ENCODE measurements at places on chromosomes 7 and 10. TPM values are rescaled to one million over a fixed set of nuclear protein-coding genes. Genes with fewer than 3 reads are reported as not detected.
A peak's percentile ranks its signal among the peaks of the same experiment; 100 is the strongest.

The PPRC1 gene
- total RNA-seq = 26.5 TPM

The MKI67 gene
- 0.65 TPM for total RNA-seq

The PLEKHS1 gene
- not detected for total RNA-seq

The CYP26A1 gene
- total RNA-seq = not detected

- DNase-seq = no peak
These were observed 11.1 kb upstream of the CALML5 start for GRCh38 chr10:5510281-5511072.

DNA sequence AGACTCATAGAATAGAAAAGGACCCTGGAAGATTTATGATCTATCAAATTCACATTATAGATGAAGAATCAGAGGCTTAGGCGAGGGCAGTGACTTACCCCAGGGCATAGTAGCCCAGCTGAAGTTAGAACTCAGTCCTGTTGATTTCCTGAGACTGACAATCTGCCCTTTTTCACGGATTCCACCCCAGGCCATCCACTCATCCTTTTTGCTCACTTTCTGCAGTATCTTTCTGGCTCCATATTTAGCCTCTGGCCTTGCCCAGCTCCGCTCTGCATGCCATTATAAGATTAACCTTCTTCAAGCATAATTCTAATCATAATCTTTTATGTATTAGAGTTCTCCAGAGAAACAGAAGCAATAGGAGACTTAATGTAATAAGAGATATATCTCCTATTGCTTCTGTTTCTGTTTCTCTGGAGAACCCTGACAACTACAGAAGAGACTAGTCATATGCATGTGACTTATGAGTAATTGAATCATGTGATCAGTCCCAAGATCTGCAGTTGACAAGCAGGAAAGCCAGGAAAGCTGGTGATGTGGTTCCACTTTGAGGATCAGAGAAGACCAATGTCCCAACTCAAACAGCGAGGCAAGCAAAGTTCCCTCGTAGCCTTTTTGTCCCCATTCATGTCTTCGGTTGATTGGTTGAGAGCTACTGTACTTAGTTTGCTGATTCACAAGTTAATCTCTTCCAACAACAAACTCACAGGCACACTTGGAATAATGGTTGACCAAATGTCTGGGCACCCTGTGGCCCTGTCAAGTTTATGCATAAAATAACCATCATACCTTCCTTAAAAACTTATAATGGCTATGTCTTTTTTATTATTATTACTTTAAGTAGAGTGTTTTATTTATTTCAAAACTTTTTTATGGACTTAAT lies 412.1 kb downstream of the SUGCT start:
- no peak for DNase-seq

DNA sequence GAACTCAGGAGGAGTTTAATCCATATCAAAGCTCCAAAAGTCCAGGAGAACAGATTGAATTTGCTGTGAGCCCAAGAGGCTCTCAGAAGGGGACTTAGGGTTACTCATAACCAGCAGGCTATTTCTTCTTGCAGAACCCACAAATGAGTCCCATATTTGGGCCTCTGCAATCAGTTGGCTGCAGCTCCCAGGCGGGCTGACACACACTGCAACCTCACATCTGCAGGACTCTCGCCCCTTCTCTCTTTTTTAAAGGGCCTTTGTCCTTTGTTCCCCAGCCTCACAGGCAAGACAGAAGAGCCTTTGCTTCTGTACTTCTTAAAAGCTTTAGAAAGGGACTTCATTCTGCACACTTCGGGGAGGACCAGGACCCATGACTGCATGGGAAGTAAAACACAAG lies 26.7 kb downstream of the CREB3L2 start:
- DNase-seq = no peak

DNA sequence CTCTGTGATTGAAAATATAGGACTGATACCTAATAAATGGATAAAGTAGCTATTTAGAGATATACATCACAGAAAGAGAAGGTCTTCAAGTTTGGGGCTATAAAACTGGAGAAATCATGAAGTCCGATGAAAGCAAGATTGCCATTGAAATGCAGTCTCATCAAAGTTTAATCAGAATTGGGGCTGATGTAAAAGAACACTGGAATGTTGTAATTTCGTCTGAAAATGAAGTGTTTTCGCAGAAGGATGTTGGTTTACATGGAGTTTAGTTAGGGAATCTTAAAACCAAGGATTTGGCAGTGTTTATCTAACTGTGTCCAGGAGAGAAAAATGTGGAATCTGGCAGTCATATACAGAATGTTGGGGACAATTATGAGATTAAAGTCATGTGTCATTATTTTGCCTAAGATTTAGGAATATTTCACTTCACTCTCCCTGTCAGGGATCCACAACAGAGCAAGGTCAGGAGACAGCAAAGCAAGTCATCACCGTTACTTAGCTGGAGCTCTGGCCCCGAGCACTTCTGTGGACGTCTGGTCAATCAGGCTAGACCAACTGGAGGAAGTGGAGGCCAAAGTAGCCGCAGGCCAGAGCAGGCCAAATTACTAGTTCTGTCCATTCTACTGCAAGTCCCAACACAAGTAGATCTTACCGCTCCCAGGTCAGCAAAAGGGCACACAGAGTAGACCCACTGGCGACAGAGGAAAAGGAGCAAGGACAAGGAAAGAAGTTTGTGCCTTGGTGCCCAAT lies 37.0 kb downstream of the EPDR1 start:
- DNase-seq = no peak

DNA sequence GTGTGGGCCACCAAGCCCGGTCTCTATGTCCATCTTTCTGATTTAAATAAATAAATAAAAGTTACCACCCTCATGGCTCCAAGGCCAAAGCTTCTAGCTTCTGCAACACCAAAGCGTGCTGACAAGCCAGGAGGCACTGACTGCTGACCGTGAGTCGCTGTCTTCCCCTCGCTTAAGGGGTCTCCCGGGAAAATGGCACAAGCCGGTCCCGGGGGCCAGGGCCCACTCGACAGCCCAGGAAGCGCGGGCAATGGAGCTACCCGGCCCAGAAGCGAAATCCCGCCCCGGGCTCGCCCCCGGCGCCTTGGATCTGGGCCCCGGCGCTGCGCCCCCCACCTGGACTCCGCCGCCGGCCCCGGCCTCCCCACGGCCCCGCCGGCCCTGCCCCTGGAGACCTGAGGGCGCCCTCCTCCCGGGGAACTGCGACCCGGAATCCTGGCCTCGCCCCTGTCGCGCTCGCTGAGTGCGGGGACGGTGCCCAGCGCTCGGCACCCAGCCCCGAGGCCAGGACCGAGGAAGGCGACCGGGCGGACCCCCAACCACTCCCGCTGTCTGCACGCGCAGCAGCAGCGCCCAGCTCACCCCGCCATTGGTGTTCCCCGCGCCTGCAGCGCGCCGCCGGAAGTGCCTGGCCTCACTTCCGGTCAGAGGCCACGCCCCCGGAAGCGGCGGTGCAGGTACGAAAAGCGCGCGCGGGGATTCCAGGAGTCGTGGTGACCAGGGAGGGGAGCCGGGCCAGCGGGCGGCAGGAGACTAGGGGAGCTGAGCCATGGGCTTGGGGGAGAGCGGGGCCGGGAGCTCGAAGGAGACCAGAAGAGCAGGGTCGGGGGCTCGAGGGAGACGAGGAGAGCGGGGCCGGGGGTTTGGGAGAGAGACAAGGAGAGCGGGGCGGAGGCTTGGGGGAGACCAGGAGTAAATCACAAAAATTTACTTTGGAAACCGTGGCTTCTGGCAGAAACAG lies at the start of the genes MRM2 and NUDT1:
Gene MRM2 (minus strand): TSS at position 626 of the 961 bp plus-strand sequence. CDS start 36 bp downstream, at position 590.
Gene NUDT1 (plus strand): TSS at position 647 of the 961 bp plus-strand sequence. CDS start 2,349 bp downstream, outside the sequence.
- DNase-seq = peak; percentile 75

DNA sequence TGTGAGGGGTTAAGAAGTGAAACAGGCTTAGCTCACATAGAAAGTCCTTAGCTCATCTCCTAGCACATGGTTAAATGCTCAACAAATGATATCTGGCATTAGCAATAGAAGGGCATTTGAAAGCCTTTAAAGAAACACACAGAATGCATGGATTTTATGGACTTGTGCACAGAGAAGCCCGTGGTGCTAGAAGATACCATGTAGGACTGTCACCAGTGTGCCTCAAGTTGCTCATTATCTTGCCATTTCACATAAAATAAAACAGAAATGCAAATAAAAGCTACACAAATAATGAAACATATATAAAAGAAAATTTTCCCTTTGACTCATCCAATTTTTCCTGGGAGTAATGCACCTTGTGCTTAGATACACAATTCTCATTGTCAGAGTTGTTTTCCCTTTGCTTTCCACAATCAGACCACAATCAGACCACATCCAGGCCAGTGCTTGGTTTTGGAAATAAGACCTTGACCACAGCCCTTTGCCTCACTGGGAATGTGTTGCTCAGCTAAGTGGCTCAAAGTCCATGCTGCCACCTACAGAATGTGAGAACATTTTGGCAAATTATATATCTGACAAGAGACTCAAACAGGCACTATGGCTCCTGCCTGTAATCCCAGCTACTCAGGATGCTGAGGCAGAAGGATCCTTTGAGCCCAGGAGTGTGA lies 9.5 kb upstream of the WDR11 start:
- no peak for DNase-seq

- no peak for DNase-seq
These were observed 119.1 kb downstream of the NKX6-2 start for GRCh38 chr10:132666705-132667341.

DNA sequence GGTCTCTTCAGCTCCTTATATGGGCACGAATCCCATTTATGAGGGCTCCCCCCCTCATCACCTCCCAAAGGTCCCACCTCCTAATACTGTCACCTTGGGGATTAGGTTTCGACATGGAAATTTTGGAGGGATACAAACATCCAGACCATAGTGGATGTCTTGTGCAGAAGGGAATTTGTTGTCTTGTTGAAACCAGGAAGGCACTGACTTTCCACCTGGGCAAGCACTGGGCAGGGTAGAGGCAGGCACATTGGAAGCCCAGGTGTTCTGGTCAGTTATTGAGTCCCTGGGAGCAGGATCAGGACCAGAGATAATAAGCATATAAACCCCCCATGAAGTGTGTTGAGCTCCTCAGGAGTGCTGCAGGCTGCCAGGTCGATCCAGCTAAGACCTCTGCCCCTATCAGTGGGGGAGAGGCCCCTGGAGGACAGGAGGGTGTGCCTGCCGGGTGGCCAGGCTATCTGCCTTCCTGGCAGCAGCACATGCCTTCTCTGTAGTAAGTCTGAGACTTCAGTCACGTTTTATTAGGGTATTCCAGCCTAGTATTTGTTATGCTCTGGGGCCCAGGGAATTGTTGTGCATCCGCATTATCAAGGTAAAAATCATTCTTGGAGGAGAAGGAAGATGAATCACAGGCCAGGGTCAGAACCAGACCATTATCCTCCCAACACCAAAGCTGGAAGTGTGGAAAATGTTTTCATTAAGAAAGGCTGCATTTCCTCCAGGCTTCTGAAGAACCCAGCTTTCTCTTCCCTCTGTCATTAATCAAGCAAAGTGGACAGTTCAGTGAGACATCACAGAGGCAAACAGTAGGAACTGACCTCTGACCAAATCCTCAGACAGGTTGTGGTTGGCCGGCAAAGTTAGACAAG lies 503.1 kb downstream of the GRID1 start:
- no peak for DNase-seq

DNA sequence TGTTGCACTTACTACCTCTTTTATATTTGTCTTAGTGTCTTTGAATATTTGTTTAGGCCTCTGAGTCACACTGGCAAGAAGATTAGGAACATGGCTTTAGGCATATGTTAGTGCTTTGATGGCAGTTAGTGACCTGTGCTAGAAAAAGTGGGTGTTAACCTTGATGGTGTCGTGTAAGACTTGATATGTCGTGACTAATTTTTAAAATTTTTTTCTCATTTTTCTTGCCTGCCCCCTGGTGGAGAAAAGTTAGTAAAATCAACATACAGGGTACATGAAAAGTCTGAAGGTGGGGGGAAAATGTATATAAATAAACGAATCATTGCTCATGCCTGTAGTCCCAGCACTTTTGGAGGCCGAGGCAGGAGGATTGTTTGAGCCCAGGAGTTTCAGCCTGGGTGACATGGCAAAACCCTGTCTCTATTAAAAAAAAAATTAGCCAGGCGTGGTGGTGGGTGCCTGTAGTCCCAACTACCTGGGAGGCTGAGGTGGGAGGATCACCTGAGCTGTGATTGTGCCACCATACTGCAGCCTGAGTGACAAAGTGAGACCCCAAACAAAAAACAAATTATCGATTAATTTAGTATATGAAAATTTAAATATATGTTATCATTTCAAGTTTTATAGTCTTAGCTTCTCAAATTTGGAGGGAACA lies 44.6 kb downstream of the TAX1BP1 start:
- DNase-seq = no peak

DNA sequence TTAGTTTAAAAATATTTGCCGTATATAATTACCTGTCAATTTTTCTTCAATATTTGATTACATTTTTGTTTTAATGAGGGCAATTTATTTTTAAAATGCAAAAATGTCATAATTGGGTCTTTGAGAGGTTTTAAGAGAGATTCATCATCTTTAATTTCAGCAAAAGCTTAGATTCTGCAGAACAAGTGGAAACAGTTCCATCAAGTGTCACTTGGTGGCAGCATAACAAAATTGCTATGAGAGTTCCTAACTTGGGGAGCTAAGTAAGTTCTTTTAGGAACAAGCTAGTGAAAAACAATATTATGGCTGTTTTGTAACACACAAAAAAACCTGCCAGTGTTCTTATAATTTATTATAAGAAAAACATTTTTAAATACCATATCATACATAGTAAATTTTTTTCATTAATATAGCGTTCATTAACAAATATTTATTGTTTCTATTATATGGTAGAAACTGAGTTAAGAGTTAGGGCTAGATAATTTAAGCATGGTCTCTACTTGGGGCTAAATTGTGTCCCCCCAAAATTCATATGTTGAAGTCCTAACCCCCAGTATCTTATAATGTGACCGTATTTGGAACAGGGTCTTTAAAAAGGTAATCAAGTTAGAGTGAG lies 155.2 kb downstream of the MAGI2 start:
- DNase-seq = no peak

DNA sequence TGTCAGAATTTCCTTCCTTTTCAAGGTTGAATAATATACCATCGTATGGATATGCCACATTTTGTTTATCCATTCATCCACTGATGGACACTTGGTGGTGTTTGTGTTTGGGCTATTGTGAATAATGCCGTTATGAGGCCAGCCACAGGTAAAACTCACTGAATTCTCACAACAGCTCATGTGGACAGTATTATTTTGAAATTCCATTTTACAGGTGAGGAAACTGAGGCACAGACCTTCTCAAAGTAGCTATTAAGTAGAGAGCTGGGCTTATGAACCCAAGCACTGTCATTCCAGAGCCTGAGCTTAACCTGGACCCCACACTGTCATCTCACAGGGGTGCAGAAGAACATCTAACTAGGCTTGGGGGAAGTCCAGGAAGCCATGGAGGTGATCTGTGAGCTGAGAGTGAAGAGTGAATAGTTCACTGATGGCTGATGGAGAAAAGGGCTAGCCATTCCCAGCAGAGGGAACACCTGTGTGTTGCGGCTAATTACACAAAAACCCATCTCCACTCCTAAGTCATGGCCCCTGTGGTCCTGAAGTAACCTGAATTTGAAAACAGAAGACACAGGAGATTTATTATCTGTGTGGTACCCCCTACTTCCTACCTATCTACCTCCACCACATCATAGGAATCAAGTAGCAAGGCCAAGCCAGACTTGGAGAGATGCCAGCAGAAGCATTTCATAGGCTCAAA lies 8.7 kb downstream of the INMT start:
- no peak for DNase-seq

DNA sequence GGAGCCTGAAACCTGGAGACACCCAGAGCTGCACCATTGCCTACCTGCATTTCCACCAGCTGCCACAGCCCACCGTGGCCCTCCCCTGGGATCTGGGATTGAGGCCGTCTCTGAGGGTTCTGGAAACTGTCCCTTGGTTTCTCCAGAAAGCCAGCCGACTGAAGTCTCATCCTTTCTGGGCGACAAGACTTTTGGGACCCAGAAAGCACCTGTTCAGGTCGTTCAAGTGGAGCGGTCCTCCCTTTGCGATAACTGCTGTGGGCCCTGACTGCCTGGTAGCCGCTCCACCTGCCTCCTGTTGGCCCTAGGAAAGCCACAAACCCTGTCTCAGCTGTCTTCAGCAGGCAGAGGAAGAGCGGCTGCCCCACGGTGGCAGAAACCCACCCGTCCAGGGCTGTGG lies 346.0 kb upstream of the MKI67 start:
- DNase-seq = no peak

All from gastrocnemius medialis (tissue), 4 donors.